ENCODE measurements at places on chromosomes 7 and 10. TPM values are rescaled to one million over a fixed set of nuclear protein-coding genes. Genes with fewer than 3 reads are reported as not detected.

DNA sequence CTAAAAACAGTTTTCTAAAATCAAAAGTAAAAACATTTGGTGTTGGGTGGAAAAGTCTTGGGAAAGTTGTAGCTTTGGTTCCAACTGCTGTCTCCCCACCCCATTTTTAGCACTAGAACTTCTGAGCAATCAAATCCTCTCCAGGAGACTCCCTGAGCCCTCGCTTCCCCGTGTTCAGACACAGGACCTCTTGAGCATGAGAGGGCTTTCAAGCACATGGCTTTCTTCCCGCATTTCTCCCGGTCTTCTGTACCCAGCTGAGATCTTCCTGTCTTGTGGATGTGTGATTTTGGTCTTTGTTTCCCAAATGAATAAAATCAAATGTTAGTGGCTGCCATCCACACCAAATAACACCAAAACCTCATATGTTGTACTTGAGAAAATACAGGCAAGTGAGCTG, 5.0 kb downstream of the CXCL12 start:
- DNase-seq: no peak

Gene ZNF212
- polyA plus RNA-seq: 5.4 TPM

Gene RTKN2
- 1.4 TPM for polyA plus RNA-seq

Gene CNNM1
- 0.54 TPM for polyA plus RNA-seq

- DNase-seq: no peak
These were observed 224.7 kb upstream of the ADARB2 start for GRCh38 chr10:1961989-1962388.

GRCh38 chr10:20839141-20839540, 58.0 kb downstream of the NEBL start:
- DNase-seq: peak; percentile 89

Gene GIMAP5
- polyA plus RNA-seq: not detected

Gene PITRM1
- 71.5 TPM for polyA plus RNA-seq

GRCh38 chr10:124296813-124297788, 121.6 kb downstream of the OAT start:
- DNase-seq: no peak

Gene CALHM1
- not detected for polyA plus RNA-seq

Gene OGDHL
- polyA plus RNA-seq: 0.53 TPM

DNA sequence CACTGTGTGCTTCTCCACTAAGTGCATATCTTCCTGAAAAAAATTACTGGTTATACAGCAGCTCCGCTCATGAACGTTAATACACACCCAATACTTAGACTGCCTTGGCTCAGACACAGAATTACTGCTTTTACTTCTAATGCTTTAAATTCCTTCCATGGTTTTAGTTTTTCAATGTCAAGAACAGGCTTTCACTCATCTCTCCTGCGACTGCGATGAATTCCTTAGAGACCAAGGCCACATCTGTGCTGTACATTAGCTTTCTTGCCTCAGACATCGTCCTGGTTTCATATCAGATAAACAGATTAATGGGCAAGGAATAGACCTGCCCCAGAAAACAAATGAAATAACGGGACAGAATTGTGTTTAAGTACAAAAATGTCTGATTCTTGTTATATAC, 120.2 kb downstream of the CYP26A1 start:
- no peak for DNase-seq

Gene ANKRD30A
- polyA plus RNA-seq: not detected

DNA sequence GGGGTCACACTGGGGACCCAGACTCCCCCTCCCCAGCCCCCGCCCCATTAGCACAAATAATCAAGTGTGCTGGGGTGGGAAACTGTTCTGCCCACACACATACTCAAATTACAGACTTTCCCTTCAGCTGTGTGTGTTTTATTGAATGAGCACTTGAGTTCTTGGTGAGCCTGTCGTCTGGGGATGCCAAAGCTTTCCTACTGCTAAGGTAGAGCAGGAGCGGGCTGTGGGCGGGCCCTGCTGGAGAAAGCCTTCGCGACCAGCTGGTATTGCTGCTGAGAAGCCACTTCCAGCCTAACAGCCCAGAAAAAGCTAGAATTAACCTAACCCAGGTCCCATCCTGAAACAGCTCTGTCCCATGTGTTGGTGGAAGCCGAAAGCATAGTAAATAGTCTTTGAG, 87.0 kb upstream of the KMT2E start:
- DNase-seq: no peak

DNA sequence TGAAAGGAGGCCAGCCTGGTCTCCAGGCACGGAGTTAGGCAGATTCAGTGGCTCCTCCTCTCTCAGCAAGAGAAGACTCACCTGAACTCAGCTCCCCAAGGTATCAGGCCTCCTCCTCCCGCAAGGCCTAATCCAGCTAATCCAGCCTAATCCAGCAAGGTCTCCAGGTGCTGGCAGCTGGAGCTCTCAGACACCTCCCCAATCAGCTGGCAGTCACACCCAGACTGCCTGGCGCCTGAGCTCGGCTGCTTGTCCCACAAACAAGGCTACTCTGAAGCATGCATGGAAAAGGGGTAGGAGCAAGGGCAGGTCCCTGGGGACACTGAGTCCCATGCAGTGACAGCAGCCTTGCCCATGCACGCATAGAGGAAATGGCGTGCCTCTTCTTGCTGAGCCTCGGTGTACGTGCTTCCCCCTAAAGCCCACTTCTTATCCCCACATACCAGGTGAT, 3.3 kb upstream of the OPN4 start:
- DNase-seq: no peak

DNA sequence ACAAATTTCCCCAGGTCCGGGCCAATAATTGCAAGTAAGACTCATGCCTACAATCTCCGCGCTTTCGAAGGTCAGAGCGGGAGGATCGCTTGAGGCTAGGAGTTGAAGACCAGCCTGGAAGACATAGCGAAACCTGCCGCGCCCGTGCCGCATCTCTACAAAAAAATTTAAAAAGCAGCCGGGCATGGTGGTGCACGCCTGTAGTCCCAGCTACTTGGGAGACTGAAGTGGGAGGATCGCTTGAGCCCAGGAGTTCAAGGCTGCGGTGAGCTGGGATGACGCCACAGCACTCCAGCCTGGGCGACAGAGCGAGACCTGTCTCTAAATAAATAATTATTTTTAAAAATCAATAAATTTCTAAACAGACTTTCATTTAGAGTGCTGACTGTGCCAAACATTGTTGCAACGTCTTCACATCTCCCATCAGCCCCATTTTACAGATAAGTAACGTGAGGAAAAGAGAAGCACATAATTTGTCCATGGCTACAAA, 494 bp upstream of the CFAP43 start:
- DNase-seq: no peak

DNA sequence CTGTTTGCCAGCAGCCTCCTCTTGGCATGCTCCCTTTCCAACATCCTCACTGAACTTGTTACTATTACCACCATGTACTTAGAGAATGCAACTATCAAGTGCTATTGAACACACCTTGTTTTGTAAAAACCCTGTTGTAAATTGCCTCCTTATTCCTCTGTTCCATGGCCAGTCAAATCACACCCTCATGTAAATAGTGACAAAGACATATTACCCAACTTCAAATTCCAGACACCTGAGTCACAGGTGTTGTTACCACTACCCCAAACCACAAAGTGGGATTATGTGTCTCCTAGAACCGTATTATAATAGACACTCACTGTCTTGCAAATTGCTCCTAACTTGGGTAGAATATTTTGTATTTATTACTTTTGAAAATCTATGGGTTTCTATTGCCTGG, 263.2 kb upstream of the C7orf33 start:
- peak; percentile 83 for DNase-seq

- peak; percentile 17 for DNase-seq
These were observed 680 bp downstream of the C7orf57 start for GRCh38 chr7:48035967-48036478.

GRCh38 chr7:149074116-149074885, 16.2 kb downstream of the ZNF786 start:
- DNase-seq: peak; percentile 75

DNA sequence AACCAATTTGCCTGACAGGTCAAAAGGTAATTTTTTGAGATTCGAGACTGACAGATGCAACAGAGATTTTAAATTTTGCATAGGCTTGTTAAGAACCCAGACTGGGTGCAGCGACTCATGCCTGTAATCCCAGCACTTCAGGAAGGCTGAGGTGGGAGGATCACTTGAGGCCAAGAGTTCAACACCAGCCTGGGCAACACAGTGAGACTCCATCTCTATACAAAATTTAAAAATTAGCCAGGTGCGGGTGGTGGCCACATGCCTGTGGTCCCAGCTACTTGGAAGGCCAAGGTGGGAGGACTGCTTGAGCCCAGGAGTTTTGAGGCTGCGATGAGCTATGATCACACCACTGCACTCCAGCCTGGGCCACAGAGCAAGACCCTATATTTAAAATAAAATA, 34.6 kb downstream of the AMZ1 start:
- no peak for DNase-seq

Gene PRPS1L1
- not detected for polyA plus RNA-seq

GRCh38 chr7:121180436-121181063, 148.2 kb upstream of the WNT16 start:
- no peak for DNase-seq

Gene MYL7
- polyA plus RNA-seq: 0.11 TPM

- DNase-seq: no peak
These were observed 92.3 kb upstream of the PRPS1L1 start for GRCh38 chr7:18119985-18120384.

DNA sequence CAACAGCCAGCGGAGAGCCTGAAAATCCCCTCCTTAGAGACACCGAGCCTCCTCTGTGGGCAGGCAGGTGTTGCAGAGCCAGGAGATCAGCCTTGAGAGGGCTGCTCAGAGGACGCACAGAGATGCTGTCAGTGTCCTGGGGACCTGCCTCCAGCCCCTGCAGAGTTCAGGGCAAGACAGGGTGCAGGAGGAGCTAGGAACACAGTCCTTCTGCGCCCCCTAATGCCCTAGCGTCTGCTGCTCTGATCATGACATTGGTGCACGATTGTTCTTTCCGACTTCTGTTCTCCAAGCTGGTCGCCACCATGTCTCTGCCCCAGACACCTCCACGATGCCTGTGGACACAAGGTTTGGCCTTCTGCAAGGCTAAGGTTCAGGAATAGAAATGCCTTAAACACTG, 613.7 kb upstream of the MKI67 start:
- DNase-seq: no peak

DNA sequence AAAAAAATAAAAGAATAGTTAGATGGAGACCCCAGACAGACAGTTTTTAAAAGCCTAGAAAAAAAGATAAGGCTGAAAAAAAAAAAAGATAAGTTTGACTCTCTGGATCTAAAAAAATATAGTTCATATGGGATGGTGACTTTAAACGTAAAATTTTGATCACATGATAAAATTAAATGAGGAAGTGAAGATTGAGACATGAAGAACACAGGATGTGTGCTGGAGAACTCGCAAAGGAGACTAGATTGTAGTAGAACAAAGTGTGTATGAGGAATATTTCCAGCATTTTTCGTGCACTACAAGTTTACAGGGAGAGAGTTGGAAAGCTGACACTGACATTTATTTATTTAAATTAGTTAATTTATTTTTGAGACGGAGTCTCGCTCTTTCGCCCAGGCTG, 286.4 kb downstream of the PRPF18 start:
- DNase-seq: no peak

DNA sequence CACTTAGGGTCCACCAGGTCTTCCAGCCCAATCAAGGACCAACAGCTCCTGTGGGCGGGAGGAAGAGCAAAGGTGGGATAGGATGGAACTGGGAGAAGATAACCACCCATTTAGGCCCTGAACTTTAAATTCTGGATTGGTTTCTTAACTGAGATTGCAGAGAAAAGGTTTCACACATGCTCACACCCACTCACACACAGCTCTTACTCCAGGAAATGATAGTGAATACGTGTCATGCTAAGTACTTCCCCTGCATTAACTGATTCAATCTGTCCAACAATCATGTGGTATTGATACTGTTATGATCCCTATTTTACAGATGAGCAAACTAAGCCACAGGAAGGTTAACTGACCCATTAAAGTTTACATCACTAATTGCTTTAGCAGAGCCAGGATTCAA, 4.6 kb upstream of the CYP3A4 start:
- DNase-seq: peak; percentile 48

Gene CDC123
- polyA plus RNA-seq: 189 TPM

GRCh38 chr7:133330085-133330484, 77.2 kb downstream of the EXOC4 start:
- no peak for DNase-seq
